ENCODE measurements at places on chromosomes 3 and 15.

GRCh38 chr15:67196672-67197363, 57.6 kb downstream of the AAGAB start:
- no peak for DNase-seq

GRCh38 chr15:36584511-36584910, 5.1 kb downstream of the CDIN1 start:
- no peak for DNase-seq

GRCh38 chr3:194608981-194609380, 24.2 kb downstream of the TMEM44 start:
- DNase-seq = no peak

DNA sequence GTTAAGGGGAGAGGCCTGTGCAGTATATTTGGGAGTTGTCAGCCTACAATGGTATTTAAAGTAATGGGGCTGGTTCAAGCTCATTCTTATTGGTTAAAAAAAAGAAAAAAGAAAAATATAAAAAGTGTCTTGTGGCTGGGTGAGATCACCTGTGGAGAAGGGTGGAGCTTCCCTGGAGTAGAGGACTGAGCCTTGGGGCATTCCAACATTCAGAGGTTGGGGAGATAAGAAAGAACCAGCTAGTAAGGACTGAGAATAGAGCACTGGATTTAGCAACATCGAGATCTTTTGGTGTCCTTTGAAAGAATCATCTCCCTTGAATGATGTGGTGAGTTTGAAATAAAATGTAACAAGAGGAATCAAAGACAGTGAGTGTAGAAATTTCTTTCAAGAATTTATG, 5.2 kb downstream of the SLC49A4 start:
- no peak for DNase-seq

DNA sequence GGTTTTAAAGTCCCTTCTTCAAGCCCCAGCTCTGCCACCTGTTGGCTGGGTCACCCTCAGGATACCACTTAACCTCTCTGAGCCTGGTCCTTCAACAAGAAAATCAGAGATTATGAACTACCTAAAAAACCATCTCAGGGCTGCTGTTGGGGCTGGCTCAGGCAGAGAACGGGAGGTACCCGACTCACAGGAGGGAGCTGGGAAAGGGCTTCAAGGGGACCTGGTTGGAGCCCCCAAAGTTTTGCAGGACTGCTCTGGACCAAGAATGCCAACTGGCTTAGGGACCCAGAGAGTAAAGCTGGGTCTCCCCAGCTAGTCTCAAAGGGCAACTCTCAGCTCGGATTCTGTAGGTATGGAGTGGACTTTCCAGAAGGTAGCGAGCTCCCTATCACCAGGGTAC, 41.5 kb downstream of the WNT7A start:
- DNase-seq = no peak

GRCh38 chr15:85559530-85559929, 179.1 kb downstream of the AKAP13 start:
- DNase-seq = no peak

DNA sequence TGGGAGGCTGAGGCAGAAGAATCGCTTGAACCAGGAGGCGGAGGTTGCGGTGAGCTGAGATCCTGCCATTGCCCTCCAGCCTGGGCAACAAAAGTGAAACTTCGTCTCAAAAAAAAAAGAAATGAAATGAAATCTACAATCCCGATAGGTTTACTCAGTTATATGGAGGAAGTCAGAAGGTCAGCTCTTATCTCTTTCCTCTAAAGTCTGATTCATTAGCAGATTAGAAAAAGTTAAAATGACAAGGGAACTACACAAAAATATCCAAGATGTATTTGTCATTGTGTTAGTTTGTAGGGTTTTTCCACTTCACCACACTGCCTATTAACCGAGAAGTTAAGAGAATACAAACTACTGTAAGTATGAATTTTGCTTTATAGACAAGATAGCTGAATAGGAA, 420.6 kb downstream of the SHQ1 start:
- DNase-seq = no peak

DNA sequence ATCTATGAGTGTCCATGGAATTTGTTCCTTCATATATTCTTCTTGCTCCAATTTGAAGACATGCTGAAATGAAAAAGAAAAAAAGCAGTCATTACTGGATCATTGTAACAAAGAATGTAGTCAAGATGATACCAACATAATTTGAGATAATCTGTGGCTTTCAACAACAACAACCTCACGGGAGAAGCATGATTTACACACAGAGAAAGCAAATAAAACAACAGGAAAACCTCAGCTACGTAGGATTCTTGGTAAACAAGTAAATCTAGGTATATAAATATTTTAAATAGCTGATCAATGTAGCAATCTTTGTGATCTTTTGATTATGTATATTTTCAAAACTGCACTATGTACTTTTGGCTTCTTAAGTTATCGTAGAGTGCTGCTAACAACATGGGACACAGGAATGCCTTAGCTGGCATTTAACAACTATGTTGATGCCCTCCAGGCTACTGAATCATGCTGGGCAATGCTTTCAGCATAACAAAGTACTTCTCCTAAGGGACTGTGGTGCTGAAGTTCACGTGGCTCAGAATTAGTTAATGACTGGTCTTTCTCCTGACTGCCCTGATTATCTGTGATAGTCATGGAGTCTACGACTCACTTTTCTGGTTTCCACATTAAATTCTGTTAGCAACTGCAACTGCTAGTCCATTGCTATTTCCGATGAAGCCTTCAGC, 96.5 kb upstream of the MYO5C start:
- no peak for DNase-seq

- DNase-seq = no peak
Observed at GRCh38 chr3:103136621-103137020, 701.8 kb downstream of the ZPLD1 start.

DNA sequence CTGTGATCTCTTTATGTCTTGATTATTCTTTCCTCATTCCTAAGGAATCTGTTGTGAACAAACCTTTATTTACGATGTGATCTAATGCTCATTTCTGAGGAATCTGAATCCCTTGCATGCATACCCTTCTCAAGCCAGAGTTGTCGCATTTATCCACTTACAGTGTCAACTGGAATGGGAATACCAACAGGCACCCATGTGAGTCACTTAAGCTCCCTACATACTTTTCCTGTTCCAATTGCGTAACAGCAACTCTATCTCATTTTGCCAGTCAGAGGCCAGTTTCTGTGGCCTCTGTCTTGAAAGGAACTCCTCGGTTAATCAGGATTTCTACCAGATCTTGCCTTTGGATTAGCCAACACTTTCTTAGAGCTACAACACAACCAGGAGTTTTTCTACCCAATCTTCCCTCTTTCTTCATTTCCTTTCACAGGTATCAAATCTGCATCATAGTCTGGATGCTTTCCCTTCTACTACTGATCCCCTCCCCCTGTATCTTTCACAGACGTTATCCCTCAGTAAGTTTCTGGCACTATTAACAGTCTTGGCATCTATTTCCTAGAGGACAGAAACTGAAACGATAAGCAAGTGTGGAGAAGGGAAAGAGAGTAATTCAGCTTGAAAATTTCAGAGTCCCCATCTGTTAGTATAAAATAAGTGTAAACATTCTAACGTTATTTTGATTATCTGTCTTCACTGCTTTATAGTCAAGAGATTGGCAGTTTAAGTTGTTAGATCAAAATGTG, 66.8 kb upstream of the BCHE start:
- no peak for DNase-seq

DNA sequence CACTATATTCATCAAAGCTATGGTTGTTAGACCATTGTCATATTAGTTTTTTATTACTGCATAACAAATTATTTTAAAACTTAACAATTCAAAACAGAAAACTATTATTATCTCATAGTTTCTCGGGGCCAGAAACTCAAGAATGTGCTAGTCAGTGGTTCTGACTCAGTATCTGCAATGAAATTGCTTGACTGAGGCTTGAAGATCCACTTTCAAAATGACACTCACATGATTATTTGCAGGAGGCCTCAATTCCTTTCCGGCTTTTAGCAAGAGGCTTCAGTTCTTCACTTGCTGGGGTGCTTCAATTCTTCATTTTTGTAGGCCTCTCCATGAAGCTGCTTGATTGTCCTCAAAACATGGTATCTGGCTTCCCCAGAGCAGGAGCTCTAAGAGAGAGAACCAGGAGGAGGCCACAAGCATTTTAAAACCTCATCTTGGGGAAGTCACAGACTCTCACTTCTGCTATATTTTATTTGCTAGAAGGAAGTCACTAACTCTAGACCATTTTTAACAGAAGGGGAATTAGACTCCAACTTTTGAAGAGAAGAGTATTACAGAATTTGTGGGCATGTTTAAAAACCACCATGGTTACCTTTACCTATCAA, 383.7 kb downstream of the MFSD1 start:
- no peak for DNase-seq

- no peak for DNase-seq
Observed at GRCh38 chr3:32495609-32496008, 7.0 kb downstream of the CMTM6 start.

GRCh38 chr3:177051411-177051810, 145.9 kb downstream of the TBL1XR1 start:
- no peak for DNase-seq

GRCh38 chr15:66985653-66986052, 79.7 kb upstream of the SMAD3 start:
- no peak for DNase-seq

DNA sequence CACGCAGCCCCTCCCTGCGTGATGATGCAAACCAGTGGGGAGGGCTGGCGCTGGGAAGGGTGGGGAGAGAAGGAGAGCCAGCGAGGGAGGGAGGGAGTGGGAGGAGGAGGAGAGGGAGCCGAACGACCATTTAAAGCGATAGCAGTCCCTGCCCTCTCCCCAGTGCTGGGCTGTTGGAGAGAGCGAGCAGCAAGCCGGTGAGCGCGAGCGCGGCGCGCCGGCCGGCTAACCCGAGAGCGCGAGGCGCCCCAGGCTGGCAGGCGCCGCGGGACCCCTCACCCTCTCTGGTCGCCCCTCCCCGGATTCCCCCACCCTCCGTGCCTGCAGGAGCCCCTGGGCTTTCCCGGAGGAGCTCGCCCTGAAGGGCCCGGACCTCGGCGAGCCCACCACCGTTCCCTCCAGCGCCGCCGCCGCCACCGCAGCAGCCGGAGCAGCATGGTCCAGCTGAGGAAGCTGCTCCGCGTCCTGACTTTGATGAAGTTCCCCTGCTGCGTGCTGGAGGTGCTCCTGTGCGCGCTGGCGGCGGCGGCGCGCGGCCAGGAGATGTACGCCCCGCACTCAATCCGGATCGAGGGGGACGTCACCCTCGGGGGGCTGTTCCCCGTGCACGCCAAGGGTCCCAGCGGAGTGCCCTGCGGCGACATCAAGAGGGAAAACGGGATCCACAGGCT, at the start of gene GRM7:
TSS of gene GRM7 (plus strand) at position 162 of the 671 bp plus-strand sequence.
- no peak for DNase-seq

GRCh38 chr15:81633889-81634288, 259.9 kb upstream of the TMC3 start:
- no peak for DNase-seq

DNA sequence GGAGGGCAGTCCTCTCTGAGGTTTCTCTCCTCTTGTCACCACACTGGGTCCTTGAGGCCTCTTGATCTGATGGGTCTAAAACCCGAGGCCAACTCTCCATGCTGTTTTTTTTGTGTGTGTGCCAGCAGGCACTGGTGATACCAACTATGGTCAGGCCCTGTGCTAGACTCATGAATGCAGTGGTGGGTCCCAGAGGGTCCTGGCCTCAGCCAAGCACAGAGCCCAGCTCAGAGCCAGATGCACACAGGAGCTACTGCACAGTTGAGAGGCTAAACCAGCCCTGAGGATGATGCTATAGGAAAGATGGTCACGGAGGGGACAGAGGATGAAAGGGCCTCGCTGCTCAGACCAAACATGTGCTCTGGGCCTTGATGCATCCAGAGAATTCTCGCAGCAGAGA, 33.5 kb downstream of the RAB6B start:
- no peak for DNase-seq

- no peak for DNase-seq
Observed at GRCh38 chr3:37474901-37475331, 300.5 kb upstream of the LRRFIP2 start.

GRCh38 chr3:61615643-61616042, 54.3 kb downstream of the PTPRG start:
- DNase-seq = no peak

All from memory B cell (primary cell).